ENCODE measurements at places on chromosomes 6 and 20. TPM values are rescaled to one million over a fixed set of nuclear protein-coding genes. Genes with fewer than 3 reads are reported as not detected.
A peak's percentile ranks its signal among the peaks of the same experiment; 100 is the strongest.

- H3K36me3 ChIP-seq: no peaks in the 10 kb centered on the region
- no peaks in the 10 kb centered on the region for H3K27me3 ChIP-seq
- H3K27ac ChIP-seq: no peak overlapping the region
- no peak overlapping the region for H3K4me3 ChIP-seq
Measured at GRCh38 chr6:39426073-39426456, 103.6 kb upstream of the KCNK16 start.

DNA sequence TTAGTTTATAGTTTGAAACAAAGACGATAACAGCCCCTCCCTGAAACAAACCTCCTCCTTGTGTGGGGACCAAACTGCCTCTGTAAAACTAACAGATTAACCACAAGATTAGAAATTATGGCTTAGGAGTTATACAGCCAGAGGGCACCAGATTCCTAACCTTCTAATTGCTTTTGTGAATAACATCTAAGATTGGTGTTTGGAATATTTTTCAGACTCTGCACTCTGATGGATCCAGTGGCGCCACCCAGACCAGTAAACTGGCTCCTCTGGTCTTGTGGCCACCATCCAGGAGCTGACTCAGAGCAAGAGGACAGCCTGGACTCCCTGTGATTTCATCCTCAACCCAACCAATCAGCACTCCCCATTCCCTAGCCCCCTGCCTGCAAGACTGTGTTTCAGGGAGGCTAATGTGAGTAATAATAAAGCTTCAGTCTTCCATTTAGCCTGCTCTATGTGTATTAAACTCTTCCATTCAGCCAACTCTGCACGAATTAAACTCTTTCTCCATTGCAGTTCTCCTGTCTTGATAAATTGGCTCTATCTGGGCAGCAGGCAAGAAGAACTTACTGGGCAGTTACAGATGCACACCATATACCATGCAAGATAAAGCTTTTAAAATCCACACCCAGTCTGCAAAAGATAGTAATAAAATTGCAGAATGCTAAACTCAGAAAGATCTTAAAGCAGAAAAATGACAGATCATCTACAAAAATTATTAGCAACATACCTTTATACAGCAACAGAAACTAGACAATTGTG, 58.5 kb upstream of the SLC22A16 start:
- no peaks in the 10 kb centered on the region for H3K27me3 ChIP-seq
- no peak overlapping the region for H3K4me3 ChIP-seq
- no peaks in the 10 kb centered on the region for H3K4me1 ChIP-seq
- no peak for DNase-seq
- H3K36me3 ChIP-seq: no peaks in the 10 kb centered on the region

DNA sequence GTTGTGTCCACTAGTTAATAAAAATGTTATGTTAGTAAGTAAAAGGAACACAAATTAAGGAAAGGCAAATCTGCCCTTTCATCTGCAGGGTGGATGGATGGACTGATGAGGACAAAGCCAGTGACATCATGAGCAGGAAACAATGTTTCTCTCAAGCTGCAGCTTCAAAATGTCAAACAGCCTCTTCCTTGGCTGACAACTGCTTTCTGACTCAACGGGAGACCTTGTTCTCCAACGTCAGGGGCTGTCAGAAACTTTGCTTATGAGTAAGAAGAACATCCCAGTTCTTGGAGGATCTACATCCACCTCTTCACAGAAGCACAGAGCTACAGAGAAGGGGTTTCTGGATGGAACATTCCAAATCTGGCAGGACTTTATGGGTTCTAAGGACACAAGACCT, 6.0 kb downstream of the CST2 start:
- H3K36me3 ChIP-seq: no peaks in the 10 kb centered on the region
- DNase-seq: no peak
- no peaks in the 10 kb centered on the region for H3K4me1 ChIP-seq
- no peak overlapping the region for H3K4me3 ChIP-seq
- H3K27me3 ChIP-seq: no peaks in the 10 kb centered on the region

Gene GTSF1L
- polyA plus RNA-seq: not detected

- no peak overlapping the region for H3K4me3 ChIP-seq
- H3K27me3 ChIP-seq: no peaks in the 10 kb centered on the region
- no peaks in the 10 kb centered on the region for H3K4me1 ChIP-seq
- H3K36me3 ChIP-seq: no peaks in the 10 kb centered on the region
- peak overlapping the region; percentile 48 for H3K27ac ChIP-seq
Measured at GRCh38 chr6:22249711-22250350, 47.0 kb downstream of the PRL start.

- no peak overlapping the region for H3K27ac ChIP-seq
- no peaks in the 10 kb centered on the region for H3K27me3 ChIP-seq
- H3K4me3 ChIP-seq: no peak overlapping the region
- no peaks in the 10 kb centered on the region for H3K4me1 ChIP-seq
- H3K36me3 ChIP-seq: no peaks in the 10 kb centered on the region
- DNase-seq: no peak
Measured at GRCh38 chr6:143980921-143981320, 27.1 kb downstream of the PLAGL1 start.

All from pancreas (tissue), 10 donors.